ENCODE measurements at places on chromosomes 2 and 18.

DNA sequence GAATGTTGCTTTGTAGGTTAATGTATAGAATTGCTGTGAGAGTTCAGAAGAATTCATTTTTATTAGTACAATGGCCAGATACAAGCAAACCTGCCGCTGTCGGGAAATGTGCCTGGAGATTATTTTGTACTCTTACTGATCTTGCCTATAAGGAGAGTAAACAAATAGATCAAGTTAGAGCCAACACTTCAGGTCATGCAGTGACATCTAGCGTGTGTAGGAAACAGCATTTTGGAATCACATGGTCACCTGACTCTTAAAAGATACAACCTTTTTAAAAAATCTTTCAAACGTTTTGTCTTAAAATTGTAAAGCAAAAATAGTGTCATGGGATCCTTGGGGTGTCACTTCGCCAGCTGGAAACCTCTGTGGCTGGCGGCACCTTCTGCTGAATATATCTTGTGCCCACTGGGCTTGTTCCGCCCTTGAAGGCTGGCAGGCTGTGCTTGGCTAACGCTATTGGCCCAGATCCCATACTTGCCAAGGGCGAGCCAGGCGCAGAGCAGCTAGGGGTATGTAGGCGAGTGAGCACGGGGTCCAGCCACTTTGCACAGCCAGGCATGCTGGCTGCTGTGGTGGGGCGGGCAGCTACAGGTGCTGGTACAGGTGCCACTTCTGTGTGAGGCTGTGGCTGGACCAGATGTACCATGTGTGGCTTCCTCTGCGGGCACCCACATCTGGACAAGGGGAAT, 19.5 kb upstream of the RPRM start:
- DNase-seq, result no peak

- no peak for DNase-seq
Observed at GRCh38 chr2:131475831-131476230, at the start of gene TUBA3D. TSS of gene TUBA3D (plus strand) at chr2:131476119. CDS start at chr2:131476200, 81 bp downstream.

GRCh38 chr2:181354626-181355025, 102.6 kb upstream of the ITGA4 start:
- no peak for DNase-seq

DNA sequence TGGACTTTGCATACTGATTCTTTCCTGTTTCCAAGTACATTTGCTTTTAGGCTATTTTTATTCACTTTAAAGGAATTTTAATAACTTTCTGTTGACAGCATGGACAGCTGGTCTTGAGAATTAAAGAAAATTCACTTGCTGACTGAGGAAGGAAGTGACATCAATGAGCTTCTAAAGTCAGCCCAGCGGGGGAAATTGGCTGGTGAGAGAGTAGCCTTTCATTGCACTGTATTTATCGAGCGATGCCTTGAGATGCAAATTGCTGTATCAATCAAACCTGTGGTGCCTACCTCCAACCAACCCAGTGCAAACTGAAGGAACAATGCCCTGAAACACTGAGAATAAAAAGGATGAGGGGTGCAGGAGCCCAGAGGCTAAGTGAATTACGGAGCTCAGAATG, 91.4 kb upstream of the AQP4 start:
- no peak for DNase-seq

DNA sequence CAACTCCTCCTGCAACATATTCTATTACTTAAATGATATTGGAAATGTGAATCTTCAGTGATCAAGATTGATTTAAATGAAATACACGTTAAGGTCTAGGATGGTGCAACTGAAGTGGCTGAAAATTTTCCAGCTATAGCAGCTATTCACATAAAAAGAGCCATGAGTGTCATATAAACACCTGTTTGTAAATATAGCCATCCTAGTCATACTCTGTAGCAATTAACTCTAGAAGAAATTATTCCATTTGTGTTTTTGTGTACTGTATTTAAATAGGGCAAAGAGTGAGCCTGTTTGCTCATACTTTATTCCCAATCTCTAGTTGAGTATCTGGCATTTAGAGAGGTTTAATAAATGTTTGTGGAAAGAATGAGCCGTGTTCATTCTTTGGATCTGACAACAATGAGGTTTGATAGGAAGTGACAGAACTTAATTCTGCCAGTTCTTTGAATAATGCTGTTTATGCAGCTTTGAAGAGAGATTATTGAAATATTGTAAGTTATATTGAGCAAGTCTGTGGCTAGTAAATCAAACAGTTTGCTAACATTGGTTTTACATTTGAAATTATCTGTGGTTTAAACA, 49.7 kb downstream of the BABAM2 start:
- no peak for DNase-seq

DNA sequence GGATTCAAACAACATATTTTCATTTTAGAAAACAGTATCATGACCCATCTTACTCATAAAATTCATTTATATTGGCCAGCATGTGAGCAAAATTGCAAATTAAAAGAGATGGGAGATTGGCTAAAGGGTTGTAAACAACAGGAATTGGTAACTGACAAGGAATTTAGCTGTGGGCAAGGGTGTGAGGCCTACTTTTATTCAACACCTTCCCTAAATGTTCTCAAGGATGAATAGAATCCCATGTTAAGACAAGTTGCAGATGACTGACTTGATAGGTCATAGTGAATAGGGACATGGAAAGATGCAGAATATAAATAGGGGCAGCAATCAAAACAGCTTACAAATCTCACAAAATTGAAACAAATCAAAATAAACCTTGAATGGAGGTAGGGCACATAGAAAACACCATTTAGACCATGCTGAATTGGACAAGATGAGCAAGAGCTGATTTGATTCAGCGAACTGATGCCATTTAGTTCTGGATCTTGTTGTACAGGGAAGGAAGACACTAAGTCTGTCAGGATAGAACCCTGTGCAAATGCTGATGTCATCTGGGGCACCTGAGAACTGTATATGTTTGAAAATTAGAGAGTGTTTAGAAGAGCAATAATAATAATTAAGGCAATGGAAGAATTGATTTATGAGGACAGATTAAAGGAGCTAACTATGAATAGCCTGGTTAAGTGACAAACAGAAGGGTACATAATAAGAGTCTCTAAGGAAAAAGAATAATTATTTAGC, 509.7 kb downstream of the ZEB2 start:
- DNase-seq, result no peak

- no peak for DNase-seq
Observed at GRCh38 chr2:107393516-107393915, 433.2 kb upstream of the RGPD4 start.

- no peak for DNase-seq
Observed at GRCh38 chr2:1823187-1824169, 79.2 kb upstream of the PXDN start.

Measured in cortex of kidney (tissue), 1 donor.